ENCODE measurements at places on chromosomes 7 and 10. TPM values are rescaled to one million over a fixed set of nuclear protein-coding genes. Genes with fewer than 3 reads are reported as not detected.

DNA sequence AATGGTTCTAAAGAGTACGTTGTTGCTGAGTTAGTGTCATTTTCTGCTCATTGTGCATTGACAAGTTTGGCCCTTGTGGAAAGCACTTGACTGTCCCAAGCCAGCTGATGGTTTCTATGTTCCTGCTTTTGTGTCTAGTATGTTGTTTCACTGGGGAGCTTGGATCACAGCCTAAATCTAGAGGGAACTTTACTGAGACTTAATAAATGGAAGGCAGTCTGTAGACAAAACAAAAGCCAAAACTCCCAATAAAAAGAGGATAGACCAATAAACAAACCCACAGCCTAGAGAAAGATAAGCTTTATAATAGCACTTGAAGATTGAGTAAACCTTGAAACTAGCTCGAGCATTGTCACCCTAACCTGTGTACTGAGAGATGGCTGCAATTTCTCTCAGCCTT is 196.8 kb downstream of the ADRA2A start:
- DNase-seq: no peak

DNA sequence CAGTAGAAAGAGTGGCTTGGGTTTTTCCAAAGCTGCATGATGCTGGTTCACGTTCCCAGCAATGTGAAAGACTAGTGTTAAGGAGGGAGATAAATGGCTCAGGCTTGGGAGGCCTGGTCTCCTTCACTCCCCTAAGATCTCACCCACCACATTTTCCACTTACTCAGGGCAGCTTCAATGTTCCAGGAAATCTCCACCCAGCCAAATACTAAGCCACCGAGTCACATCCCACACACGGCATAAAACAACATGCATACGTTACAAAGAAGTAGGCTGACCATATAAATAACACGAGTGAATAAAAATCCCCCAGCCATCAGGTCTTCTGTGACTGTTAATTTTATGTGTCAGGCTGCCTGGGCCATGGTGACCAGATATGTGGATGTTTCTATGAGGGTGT is 303.5 kb downstream of the SFMBT2 start:
- no peak for DNase-seq

Gene CTAGE4
- 0.30 TPM for total RNA-seq

Gene GRM8
- 0.22 TPM for total RNA-seq

GRCh38 chr7:66751945-66752344 is 11.4 kb downstream of the RABGEF1 start:
- no peak for DNase-seq

- no peak for DNase-seq
Observed at GRCh38 chr10:63501954-63502353, 19.2 kb upstream of the REEP3 start.

GRCh38 chr7:104207348-104207730 is 474 bp downstream of the ORC5 start:
- no peak for DNase-seq

GRCh38 chr10:111551001-111551400 is 474.2 kb downstream of the ADRA2A start:
- no peak for DNase-seq

GRCh38 chr10:50550291-50550839 is 73.4 kb downstream of the SGMS1 start:
- DNase-seq: no peak

Gene FEZF1
- total RNA-seq: not detected

GRCh38 chr7:116736927-116737715 is 65.1 kb downstream of the MET start:
- no peak for DNase-seq

GRCh38 chr10:32112055-32112454 is 55.8 kb upstream of the KIF5B start:
- no peak for DNase-seq

- no peak for DNase-seq
Observed at GRCh38 chr7:116692401-116693308, 20.7 kb downstream of the MET start.

- DNase-seq: no peak
Observed at GRCh38 chr10:118626953-118627352, 31.5 kb upstream of the PRLHR start.

DNA sequence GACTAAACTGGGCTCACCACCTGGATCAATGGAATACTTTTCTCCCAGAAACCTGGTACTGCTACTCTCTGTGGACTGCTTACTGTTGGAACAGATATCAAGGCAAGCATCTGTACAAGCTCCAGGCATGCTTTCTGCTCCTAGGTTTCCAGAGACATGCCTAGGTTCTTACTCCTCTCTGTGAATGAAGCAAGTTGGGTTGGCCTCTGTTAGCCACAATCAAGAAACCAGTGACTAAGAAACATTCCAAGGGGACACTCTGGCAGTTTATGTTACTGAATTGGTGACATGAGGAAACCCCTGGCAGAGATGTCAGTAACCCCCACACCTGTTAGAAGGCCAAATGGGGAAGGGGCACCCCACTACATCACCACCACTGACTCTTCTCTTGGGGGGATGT is 121.9 kb downstream of the GFRA1 start:
- DNase-seq: no peak

DNA sequence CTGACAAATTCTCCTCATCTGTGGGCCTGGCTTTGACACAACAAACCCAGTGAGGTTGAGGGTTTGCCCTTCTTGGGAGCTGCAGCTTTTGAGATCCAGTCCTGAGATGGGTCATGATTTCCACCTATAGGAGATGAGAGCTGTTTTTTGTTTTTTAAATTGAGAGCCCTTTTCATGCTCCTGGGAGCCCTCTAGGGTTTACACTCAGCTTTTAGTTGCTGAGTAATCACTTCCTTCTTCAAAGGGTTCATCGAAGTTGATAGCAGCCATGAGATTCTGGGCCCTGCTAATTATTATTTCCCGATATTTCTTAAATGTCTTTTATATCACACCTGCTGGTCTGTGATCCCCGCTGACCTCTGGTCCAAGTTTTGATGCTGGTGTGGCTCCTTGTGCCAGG is 47.3 kb upstream of the VIPR2 start:
- no peak for DNase-seq

Gene SMO
- 4.6 TPM for total RNA-seq

Gene LIPM
- total RNA-seq: not detected

GRCh38 chr10:107215681-107216080 is 51.2 kb upstream of the SORCS1 start:
- DNase-seq: no peak

Gene PROSER2
- 1.2 TPM for total RNA-seq

Gene SLC29A4
- total RNA-seq: 4.0 TPM

Gene COBL
- total RNA-seq: 88.3 TPM

Gene HOXA4
- total RNA-seq: 0.14 TPM

- no peak for DNase-seq
Observed at GRCh38 chr10:48216204-48216505, 58.3 kb downstream of the FRMPD2 start.

- DNase-seq: no peak
Observed at GRCh38 chr10:34076443-34076842, 738.7 kb downstream of the PARD3 start.

GRCh38 chr7:19111474-19112273 is 5.8 kb downstream of the TWIST1 start:
- DNase-seq: no peak

DNA sequence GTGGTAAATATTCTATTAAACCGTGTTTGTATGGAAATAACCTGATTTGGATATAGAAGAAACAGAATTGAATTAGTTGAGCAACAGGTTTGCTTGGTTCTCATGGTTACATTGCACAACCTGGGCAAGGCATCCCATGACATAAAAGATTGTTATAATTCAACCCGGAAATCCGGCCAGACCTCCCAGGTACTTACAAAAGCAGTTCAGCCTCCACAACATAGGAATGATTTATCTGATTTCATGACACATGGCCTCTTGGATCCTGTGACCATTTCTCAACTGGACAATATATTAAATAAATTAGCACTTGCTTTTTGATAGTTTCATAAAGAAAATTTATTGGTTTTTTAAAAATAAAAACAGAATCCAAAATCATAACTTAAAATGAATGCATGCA is 55.1 kb upstream of the PTPN12 start:
- DNase-seq: no peak

DNA sequence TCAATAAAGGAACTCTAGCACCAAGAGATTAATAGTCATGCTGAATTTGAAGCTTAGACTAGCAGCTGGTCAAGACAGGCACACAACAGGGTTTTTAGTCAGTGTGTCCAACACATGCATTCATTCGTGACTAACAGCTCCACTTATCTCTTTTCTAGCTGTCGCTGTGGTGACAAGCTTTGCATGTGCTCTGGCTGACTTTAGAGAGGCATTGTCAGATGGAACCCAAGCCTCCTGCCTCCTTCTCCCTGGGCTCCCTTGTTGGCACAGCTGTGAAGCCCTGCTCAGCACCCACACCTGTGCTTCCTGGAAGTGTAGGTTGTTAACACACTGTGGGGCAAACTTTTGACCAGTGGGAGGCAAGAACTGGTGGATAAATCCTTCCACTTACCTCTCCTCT is 9.8 kb upstream of the AGK start:
- no peak for DNase-seq

Gene IFIT1
- 36.0 TPM for total RNA-seq

Gene EVX1
- not detected for total RNA-seq

DNA sequence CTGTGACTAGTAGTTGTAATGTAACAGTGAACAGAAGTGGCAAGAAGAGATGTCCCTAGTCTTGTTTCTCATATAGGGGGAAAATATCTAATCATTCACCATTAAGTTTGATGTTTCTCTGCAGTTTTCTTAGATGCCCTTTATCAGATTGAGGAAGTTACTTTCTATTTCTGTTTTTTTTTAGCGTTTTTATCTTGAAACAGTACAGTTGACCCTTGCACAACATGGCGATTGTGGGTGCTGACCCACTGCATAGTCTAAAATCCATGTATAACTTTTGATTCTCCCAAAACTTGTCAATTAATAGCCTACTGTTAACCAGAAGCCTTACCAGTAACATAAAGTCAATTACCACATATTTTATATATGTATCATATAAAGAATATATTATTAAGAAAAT is 192.0 kb downstream of the ADK start:
- no peak for DNase-seq

GRCh38 chr7:124881981-124882380 is 47.6 kb downstream of the POT1 start:
- no peak for DNase-seq

Gene VPS37D
- 3.0 TPM for total RNA-seq

Gene HIP1
- total RNA-seq: 18.0 TPM

Gene PKD2L1
- not detected for total RNA-seq

GRCh38 chr7:102223184-102223583 is 63.5 kb upstream of the SH2B2 start:
- no peak for DNase-seq

- no peak for DNase-seq
Observed at GRCh38 chr10:112985690-112986543, 35.9 kb downstream of the TCF7L2 start.

Gene SPDYE17
- total RNA-seq: not detected

GRCh38 chr7:82183634-82184033 is 259.9 kb downstream of the CACNA2D1 start:
- DNase-seq: no peak

- no peak for DNase-seq
Observed at GRCh38 chr10:103280031-103280430, 3.1 kb downstream of the INA start.

Measured in Right ventricle myocardium inferior (tissue), 1 donor.